Osteocyte (in vitro differentiated cells): ENCODE measurements at places on chromosomes 6 and 20. TPM values are rescaled to one million over a fixed set of nuclear protein-coding genes. Genes with fewer than 3 reads are reported as not detected.

NECAB3 gene
- 29.1 and 30.0 TPM in 2 replicates for total RNA-seq

FAM217A gene
- not detected in 2 replicates for total RNA-seq

SLC22A7 gene
- total RNA-seq, result not detected in 2 replicates

B3GAT2 gene
- not detected in 2 replicates for total RNA-seq

C20orf141 gene
- not detected in 2 replicates for total RNA-seq

TNF gene
- total RNA-seq, result not detected in 2 replicates

COL19A1 gene
- total RNA-seq, result not detected in 2 replicates

SLC2A4RG gene
- 74.8 and 80.7 TPM in 2 replicates for total RNA-seq

LY6G6D gene
- total RNA-seq, result not detected in 2 replicates

SLC17A2 gene
- not detected in 2 replicates for total RNA-seq

GNMT gene
- total RNA-seq, result 0.44 and 0.97 TPM in 2 replicates

SLC13A3 gene
- total RNA-seq, result 1.8 and 2.1 TPM in 2 replicates

NOX3 gene
- total RNA-seq, result not detected in 2 replicates

C4B gene
- total RNA-seq, result 10.5 and 11.8 TPM in 2 replicates

VSTM2L gene
- total RNA-seq, result 14.6 and 14.7 TPM in 2 replicates

TBX18 gene
- 5.4 and 8.0 TPM in 2 replicates for total RNA-seq

POLR1H gene
- total RNA-seq, result 20.1 and 20.4 TPM in 2 replicates

FABP7 gene
- not detected in 2 replicates for total RNA-seq

DNA sequence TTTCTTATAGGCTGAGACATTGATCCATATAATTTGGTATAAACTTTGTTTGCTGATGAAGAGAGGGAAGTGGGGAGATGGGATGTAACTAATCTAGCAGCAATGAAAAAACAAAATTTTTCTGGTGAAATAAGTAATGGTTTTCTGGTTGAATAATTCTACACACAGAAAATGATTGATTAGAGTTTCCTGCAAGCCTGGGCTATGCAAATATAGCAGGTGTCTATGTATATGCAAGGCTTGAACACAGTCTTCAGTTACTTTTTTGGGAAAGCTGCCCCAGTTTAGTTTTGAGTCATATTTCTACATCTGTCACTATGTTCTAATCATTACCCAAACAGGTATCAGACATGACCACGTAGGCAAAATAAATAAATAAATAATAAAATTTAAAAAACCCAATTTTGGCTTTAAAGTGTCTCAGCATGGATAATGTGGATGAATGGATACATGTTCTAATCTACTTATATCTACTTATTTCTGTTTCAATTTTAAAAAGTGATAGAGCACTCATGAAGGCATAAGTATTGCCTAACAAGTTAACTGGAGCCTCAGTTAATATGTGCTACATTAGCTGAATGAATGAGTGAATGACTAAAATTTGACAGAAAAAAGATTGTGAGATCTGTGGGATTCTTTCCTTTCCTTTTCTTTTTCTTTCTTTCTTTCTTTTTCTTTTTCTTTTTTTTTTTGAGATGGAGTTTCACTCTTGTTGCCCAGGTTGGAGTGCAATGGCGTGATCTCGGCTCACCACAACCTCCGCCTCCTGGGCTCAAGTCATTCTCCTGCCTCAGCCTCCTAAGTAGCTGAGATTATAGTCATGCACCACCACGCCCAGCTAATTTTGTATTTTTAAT is 37.2 kb upstream of the TFB1M start:
- DNase-seq, result no peak

- no peak for DNase-seq
Observed at GRCh38 chr6:75094614-75095200, 111.1 kb downstream of the COL12A1 start.

GRCh38 chr6:25369433-25370177 is 90.4 kb downstream of the CARMIL1 start:
- no peak for DNase-seq

- DNase-seq, result no peak
Observed at GRCh38 chr6:99225172-99225571, 124.3 kb downstream of the FAXC start.

GRCh38 chr6:113115196-113115595 is 741.9 kb upstream of the MARCKS start:
- no peak for DNase-seq

GRCh38 chr6:112145080-112145573 is 57.7 kb downstream of the FAM229B start:
- DNase-seq, result no peak

DNA sequence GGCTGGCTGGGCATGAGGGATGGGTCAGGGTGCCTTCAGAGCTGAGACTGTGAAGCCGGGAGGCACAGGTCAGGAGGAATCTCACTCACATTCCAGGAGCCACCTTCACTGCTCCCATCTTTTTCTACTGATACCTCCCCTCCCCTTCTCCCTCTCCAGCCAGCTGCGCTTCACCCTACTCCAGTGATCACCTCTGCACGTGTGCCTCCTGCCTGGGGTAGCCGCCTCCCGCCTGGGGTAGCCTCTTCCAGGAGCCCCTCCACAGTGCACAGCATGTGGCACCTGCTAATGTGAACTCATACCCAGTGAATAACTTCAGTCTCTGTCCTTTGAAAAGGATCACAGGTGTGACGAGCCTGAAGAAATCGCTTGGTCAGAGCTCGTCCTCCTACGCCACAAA is 232.6 kb downstream of the TMEM242 start:
- DNase-seq, result no peak

- DNase-seq, result no peak
Observed at GRCh38 chr6:35476004-35476403, 7.8 kb downstream of the RPL10A start.

DNA sequence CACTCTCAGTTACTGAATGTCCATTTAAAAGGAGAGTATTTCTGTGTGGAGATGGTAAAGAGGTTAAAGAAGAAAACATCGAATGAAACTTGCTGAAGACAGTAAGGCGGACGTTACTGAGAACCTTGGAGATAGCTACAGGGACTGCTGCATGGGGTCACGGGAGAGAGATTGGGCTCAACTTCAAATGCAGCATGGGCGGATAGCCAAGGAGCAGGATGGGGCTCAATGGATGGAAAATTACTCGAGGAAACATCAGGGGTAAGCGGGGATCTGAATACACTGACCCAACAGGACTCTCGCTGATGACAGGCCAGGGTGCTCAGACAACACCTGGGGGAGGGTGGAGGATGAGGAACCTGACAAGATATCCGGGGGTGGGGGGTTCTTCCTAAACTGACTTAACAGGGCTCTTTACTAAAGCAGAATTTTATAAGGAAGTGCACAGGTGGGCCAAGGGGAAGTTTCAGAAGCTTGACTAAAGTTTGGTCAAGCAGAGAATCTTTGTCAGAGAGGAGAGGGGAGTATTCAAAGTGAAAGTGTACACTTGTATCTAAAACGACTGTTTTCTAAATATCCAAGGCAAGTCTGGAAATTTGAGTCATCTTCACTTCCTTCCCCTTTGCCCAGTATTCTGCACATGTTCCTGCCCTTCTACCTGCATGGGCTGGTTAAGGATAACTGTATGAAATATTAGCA is 22.8 kb downstream of the ECT2L start:
- DNase-seq, result no peak

- DNase-seq, result no peak
Observed at GRCh38 chr6:39256294-39256940, 27.1 kb upstream of the KCNK5 start.

GRCh38 chr6:100160930-100161329 is 166.9 kb upstream of the MCHR2 start:
- DNase-seq, result no peak

- DNase-seq, result no peak
Observed at GRCh38 chr20:2942439-2942838, 69.2 kb downstream of the PTPRA start.

- DNase-seq, result peak; percentile 93
Observed at GRCh38 chr20:23606652-23607049, 934 bp upstream of the CST9 start.

GRCh38 chr20:43550456-43550855 is 8.4 kb upstream of the SGK2 start:
- no peak for DNase-seq

DNA sequence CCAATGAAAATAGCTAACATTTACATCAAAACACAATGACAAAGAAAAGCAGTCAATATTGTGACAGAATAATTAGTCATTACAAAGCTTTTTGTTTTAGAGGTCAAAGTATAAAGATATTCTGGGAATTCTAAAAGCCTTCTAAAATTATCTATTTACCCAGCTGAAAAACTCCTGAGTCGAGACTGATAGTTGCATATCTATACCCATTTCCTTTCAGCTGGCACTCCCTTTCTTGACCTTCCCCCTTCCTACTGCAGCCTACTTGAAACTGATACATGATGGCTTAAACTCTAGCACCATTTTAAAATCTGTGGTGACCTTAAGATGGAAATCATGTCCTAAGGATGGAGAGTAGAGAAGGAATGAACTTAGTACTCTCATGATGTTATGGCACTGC is 38.6 kb downstream of the LMBRD1 start:
- no peak for DNase-seq

DNA sequence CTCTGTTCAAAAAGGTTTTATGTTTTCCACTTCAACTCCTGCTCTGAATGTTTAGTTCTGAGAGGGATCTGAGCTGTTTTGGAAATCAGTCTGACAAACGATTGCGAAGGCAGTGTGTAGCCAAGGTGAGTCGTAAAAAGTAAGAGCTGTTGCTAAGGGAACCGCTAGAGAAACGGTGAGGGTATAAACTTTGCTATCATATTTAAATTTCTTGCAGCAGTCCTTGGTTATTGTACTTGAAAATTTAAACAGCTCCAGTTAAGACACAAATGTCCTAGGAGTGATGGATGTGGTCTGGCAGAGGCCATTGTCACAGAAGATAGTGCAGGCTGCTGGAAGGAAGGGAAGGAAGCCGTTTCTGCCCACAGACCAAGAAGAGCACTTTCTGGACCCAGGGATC is 64.9 kb upstream of the CITED2 start:
- no peak for DNase-seq

- DNase-seq, result no peak
Observed at GRCh38 chr20:19942611-19943010, 74.6 kb upstream of the NAA20 start.

- no peak for DNase-seq
Observed at GRCh38 chr20:22825076-22825475, 210.0 kb upstream of the SSTR4 start.

DNA sequence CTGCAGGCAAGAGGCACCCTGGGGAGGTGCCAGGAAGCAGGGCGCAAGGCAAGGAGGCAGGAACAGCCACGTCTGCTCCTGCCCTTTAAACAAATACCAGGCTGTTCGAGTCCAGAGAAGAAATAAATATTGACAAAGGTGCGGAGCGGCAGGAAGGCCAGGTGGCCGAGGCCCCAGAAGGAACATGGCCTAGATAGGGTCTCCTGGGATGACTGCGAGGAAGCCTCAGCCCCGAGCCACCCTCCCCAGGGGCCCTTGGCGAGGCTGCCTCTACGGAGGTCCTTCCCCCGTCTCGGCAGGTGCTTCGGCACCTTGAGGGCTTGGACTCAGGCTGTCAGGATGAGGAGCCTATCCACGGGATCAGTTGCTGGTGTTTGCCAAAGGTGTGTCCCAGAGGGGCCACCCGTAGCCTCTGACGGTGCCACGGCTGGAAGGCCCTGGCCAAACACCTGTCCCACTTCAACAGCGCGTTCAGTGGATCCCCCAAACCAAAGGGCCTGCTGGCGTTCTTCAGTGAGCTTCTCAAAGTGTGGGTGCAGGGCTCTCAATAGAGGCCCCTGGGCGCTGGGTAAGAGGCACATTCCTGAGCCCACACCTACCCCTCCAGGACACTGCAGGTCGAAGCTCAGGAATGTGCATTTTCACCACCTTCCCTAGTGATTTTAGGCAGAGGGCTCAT is 39.8 kb downstream of the SNX5 start:
- DNase-seq, result no peak

DNA sequence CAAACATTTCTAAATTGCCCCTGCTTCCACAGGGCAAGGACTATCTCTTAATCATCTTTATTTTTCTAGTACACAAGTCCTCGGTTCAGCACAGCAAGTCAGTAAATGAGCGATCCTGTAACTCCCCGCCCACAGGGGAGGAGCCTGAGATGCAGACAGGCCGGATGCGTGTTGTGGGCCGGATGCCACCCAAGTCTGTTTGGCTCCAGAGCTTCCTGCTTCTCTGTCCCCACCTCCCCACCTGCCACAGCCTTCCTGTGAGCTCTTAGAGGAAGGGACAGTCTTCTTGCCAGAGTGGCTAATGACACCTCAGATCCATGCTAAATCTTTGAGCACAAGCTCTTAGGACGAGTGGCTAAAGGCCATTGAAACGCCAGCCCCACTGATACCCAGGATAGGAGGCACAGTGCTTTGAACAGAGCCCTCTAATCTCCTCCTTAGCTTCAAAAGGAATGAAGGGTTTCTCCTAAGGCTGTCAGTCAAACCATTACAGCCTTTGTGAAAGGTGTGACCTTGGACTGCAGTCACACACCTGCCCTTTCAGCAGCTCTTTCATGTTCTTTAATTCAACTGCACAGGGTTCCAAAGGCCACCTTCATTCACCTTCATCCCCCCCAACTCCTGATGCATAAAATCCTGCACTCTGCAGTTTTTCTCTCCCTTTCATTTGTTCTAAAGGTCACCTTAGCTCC is 264.3 kb downstream of the TFAP2C start:
- DNase-seq, result no peak

GRCh38 chr6:89948876-89949275 is 54.6 kb downstream of the GJA10 start:
- DNase-seq, result no peak

GRCh38 chr20:46704714-46705377 is 4.6 kb upstream of the SLC2A10 start:
- no peak for DNase-seq

- DNase-seq, result no peak
Observed at GRCh38 chr20:59235226-59235625, 65.2 kb upstream of the EDN3 start.

GRCh38 chr20:63610581-63611435 is 16.1 kb downstream of the GMEB2 start:
- DNase-seq, result no peak

DNA sequence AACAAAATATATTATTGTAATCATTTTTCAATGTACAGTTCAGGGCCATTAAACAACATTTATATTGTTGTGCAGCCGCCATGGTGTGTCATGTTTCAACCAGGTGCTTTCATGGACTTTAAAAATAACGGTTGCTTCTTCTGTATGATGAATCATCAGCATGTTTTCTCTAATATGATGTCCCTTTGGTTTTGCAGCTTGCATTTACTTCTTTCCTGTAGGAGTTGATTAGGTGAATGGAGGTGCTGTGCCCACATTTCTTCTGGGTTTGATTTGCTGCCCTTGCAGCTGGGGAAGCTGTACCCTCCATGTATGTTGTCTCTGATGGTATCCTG is 54.9 kb upstream of the TULP4 start:
- no peak for DNase-seq

GRCh38 chr6:169398342-169399105 is 144.9 kb upstream of the THBS2 start:
- DNase-seq, result no peak

- no peak for DNase-seq
Observed at GRCh38 chr6:85115876-85116275, 334.0 kb upstream of the NT5E start.

GRCh38 chr6:124885171-124885570 is 77.1 kb upstream of the RNF217 start:
- DNase-seq, result no peak

GRCh38 chr6:123094795-123095194 is 98.8 kb downstream of the CLVS2 start:
- no peak for DNase-seq

GRCh38 chr20:21569586-21569985 is 55.7 kb upstream of the NKX2-2 start:
- no peak for DNase-seq

GRCh38 chr6:104014163-104014959 is 845.4 kb downstream of the HACE1 start:
- DNase-seq, result no peak

GRCh38 chr6:108362455-108362854 is 67.6 kb downstream of the AFG1L start:
- no peak for DNase-seq
